Osteoblast (primary cell): ENCODE measurements at places on chromosomes 1 and 21.

- DNase-seq = no peak
These were observed 10.7 kb downstream of the C1orf105 start for GRCh38 chr1:172431204-172431603.

GRCh38 chr1:208239473-208240381 is 4.5 kb downstream of the PLXNA2 start:
- DNase-seq = no peak

DNA sequence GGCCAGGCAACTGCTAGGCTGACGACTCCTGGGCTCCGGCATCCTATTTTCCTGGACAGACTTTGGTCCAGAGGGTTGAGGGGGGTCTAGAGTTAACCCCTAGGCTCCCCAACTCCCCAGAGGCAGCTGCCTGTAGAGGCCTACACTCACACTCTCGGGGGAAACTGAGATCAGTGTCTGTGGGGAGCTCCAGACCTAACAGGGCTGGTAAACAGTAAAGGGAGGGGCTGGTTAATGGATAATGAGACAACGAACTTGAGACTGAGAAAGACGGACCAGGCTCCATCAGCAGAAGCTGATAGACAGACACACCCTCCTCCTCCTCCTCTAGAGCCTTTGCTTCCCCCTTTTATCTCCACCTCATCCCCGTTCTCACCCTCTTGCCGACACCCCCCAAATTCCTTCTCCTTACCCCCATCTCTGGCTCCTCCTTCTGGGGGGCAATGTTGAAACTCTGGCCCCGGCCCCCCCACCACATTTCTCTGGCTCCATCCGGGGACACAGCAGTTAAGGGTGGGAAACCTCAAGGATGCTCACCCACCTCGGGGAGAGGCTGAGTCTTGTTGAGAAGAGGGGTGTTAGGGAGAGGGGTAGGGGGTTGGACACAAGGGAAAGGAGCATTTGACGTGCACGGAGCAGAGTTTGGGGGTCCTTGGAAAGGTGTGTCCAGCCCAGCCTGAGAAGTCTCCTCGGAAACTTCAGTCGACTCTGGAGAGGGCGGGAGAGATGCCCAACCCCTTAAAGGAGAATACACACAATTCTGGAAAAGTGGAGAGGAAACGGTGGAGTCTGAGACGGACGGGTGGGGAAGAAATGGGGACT is at the start of gene MTMR11:
Gene MTMR11 (minus strand): TSS at position 710 of the 822 bp plus-strand sequence. CDS start 232 bp downstream, at position 478.
- DNase-seq = peak; percentile 90

DNA sequence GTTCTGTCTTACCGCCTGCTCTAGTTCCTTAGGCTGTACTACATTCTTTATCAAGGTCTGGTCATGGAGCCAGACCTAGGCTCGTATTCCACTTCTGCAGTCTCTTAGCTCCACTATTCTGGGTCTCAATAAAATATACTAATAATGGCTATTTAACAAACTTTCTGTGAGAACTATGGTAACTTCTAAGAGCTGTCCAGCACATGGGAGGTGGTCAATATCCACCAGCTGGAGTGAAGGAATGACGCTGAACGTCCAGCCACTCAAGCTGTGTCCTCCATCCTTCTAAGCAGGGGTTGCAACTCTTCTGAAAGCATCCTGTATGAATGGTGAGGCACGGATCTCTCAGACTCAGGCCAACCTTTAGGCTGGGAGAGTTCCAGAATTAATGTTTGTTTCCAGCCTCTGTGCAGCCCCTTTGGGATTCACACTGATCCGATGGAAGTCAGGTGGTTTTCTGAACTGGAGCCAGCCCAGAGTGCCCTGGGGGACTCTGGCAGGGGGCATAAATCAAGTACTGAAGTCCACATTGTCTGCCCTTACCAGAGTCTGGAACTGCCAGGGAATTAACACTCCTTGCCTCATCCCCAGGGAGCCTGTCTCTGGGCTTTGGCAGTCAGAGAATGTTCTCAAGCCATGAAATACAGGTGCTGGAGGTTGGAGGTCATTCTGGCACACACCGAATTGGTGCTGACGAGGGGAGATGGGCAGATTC is 57.4 kb downstream of the BRINP2 start:
- DNase-seq = no peak

- DNase-seq = peak; percentile 94
These were observed 5.4 kb upstream of the KNCN start for GRCh38 chr1:46556822-46557221.

DNA sequence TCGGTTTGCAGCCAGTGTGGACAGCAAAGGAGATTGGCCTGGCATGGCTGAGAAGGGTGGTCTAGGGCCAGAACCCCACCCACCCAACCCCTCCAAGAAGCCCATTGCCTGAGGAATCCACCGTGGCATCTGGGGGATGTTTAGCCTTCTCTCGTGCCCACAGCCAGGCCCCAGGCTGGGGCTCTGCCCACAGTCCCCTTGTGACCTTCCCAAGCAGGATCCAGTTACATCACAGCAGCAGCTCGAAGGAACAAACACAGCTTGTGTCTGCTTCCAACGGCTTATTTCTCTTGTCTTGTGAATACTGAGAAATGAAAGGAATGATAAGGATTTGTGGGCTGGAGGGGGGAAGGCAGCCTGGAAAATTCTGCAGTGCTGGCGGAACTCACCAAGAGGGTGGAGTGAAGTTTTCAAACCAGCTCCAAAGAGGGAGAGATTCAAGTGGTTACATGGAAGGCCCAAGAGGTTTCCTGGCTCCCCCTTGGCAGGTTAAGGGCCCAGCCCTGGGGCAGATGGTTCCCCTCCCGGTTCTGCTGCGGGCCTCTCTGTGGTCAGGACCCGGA is 61.6 kb downstream of the DHRS3 start:
- DNase-seq = peak; percentile 98

- peak; percentile 62 for DNase-seq
These were observed 46.7 kb upstream of the SARS1 start for GRCh38 chr1:109167001-109167506.

- peak; percentile 77 for DNase-seq
These were observed 9.8 kb upstream of the PHACTR4 start for GRCh38 chr1:28359592-28360239.

- no peak for DNase-seq
These were observed 19.5 kb upstream of the OR6N2 start for GRCh38 chr1:158800526-158800925.

- peak; percentile 88 for DNase-seq
These were observed 25.5 kb downstream of the ETV3L start for GRCh38 chr1:157073944-157074685.

- DNase-seq = no peak
These were observed 33.1 kb upstream of the EXOSC10 start for GRCh38 chr1:11132563-11133293.

DNA sequence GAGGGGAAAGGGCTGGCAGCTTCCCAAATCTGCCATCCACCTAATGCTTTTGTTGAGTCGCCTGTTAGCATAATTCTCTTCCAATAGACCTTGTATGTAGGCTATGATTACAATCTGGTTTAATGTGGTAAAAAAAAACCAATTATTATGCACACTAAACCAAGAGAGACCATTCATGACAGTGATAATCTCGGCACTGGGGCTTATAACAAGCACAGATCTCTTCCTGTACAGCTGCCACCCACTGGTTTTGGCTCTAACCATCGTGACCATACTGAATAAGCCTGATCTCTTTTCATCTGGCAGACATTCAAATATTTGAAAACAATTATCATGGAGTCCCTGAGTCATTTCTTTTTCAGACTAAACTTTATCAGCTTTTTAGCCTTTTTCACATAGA is 12.0 kb upstream of the SYT14 start:
- peak; percentile 88 for DNase-seq

DNA sequence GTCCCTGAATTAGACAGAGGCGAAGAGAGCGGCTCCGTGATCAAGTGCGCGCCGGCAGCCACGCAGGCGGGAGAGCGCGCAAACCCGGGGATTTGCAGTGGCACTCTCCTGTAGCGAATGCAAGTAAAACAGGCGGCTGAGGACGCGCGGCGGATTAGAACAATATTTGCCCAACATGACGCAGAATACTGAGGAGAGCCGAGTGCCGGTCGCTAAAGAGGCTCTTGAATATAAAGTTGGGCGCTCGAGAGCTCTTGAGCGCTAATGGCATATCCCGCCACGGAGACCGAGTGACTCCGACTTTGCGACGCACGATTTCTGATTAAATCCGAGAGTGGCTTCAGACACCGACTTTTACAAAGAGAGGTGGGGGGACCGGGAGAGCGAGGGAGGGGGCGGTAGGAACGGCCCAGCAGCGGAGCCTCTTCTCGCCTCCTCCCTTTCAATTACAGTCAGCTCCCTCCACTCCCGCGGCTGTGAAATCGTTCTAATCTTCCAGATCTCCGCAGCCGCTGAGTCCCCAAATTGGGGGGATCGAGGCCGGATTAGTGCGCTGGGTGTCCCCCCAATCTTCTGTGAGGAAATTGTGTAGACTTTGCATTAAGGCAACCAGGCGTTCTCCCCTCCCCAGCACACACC is 2.3 kb downstream of the PAX7 start:
- DNase-seq = peak; percentile 75

- DNase-seq = no peak
These were observed 7.5 kb downstream of the NGF start for GRCh38 chr1:115330480-115331013.

- no peak for DNase-seq
These were observed 37.2 kb upstream of the SCCPDH start for GRCh38 chr1:246687002-246687401.

- no peak for DNase-seq
These were observed 870.7 kb upstream of the ADGRL2 start for GRCh38 chr1:80929868-80930508.

- no peak for DNase-seq
These were observed 126.6 kb upstream of the IFFO2 start for GRCh38 chr1:19083081-19083480.

DNA sequence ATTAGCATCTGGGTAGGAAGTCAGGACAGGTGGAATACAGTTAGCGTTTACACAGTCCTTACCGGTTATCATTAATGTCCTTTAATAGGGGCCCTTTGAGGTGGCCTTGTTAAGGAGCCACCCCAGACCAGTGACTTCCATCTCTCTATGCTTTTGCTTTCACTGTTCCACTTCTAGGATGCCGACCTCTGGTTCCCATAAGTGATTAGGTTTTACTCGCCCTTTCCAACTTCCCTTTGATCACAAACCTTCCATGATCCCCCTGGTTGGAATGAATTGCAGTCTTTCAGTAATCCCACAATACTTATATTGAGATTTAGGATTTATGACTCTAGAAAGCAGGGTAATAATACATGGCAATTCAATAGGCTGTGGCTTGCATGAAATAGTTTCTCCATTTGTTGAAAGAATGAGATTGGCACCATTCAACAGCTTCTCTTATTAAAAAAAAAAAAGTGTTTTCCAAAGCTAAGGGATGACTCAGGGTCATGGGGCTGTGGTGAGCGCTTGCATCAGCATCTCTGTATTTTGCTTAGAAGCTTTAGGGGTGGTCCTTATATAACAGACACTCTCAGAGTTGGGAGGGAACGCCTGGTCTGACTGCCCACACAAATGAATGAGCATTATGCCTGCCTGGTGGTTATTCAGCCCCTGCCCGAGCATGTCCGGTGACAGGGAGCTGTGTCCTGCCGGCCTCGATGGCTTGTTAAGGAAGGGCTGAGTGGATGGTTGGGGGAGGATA is 110.5 kb downstream of the CNIH3 start:
- peak; percentile 95 for DNase-seq

DNA sequence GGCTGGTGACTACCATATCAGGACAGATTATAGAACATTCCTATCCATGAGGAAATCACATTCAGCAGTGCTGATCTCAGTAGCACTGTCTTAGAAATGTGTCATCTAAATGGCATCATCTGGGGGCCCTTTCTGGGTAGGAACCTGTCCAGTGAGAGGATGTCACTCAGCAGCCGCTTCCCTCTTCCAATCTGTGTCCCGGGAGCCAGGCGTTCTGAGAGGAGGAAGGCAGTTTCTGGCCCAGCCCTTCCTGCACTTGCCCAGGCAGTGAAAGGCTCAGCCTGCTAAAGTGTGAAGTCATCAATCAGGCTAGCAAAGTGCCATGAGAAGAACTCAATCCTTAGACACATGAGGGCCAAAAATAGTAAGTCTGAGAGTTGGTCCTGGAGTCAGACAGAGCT is 25.6 kb downstream of the RAB4A start:
- DNase-seq = peak; percentile 79

GRCh38 chr1:186757851-186758250 is 70.9 kb upstream of the PLA2G4A start:
- DNase-seq = no peak

- DNase-seq = peak; percentile 78
These were observed 413 bp upstream of the C1orf232 start for GRCh38 chr1:26169198-26169554.

GRCh38 chr1:13707164-13707563 is 7.2 kb downstream of the PRDM2 start:
- DNase-seq = no peak

DNA sequence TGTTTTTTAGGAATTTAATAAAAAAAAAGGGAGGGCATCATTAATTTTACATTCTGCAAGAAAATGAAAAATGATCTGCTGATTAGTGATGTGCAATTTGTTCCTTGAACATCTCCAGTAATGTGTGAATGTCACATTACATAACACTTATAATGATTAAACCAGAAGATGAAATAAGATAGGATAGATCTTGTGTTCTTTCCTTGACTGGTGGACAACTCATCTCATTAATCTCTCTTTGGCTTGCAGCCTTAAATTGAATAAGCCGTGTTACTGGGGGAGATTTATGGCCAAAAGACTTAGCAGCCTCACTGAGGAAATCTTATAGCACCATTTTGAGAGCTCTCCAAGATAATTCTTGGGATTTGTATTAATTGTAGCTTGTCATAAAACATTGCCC is 217.2 kb downstream of the ST6GALNAC3 start:
- no peak for DNase-seq

DNA sequence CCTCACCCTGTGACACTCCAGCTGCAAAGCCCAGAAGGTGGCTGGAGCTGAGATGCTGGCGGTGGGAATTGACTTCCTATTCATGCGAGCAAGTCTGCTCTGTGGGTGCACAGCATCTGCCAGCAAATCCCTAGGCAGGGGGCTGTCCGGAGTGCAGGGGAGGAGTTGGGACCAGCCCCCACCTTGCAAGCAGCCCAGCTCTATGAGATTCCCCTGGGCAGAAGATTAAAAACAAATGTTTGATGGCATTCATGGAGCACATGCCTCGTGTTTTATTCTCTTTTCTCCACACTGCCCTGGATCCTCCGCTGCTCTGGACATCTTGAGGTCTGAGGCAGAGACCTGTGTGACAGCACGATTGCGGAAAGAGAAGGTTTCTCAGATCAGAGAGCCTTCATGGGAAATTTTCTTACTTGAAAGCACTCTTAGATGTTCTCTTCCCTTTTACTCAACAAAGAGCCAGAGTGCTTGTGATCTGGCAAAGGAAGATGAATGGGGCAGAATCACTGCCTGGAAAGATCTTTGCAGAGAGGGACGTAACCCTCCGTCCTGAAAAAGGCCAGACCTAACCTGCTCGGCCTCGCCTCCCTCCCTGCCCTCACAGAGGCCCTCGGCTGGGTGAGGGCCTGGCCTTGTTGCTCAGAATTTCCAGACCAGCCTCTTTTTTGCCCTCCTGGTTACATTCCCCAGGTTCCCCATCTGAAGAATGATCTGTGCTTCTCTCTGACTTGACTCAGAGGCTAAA is 597.1 kb downstream of the KIF26B start:
- DNase-seq = no peak

DNA sequence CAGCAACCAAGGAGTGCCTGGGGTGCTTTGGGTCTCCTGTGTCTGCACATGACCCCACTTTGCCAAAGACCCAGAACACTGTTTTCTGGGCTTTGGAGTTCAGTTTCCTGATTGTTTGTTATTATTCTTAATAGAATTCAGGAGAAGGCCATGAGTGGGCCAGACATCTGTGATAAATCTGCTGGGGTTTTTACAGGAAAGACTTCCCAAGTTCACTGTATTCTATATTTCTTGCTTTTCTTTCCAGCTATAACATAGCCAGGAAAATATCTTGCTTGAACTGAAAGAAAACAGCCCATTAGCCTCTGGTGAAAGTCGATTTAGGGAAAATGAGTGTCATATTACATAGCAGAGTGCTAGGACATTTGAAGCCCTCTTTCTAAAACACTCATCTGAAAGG is 345.1 kb upstream of the USP24 start:
- DNase-seq = no peak
